Stimulated activated CD4-positive, alpha-beta T cell treated with anti-CD3 and anti-CD28 coated beads, Interleukin-15, amount 100 ng/mL, for 1 hour (primary cell): ENCODE measurements at places on chromosomes 12 and 14.

GRCh38 chr12:116707751-116708150 lies 30.1 kb downstream of the SPRING1 start:
- no peak for DNase-seq

DNA sequence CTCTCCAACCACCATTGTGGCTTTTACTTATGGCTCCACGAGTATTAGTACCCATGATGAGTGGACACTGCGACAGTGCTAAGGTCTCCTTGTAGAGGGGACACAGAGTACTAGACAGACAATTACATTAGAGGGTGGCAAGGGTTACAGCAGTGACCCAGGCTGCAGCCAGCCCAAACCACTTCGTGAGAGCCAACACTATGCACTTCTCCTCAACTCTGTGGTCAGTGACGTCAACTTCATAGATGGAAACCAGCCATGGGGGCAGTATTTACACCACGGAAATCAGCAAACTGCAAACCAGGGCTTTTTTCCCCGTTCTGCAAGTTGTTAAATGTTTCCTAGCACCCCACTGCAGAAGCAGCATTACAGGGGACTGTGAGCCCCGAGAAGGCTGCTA lies 61.6 kb upstream of the ZFP36L1 start:
- DNase-seq, result no peak

GRCh38 chr14:26963711-26964110 lies 365.9 kb upstream of the NOVA1 start:
- DNase-seq, result no peak

DNA sequence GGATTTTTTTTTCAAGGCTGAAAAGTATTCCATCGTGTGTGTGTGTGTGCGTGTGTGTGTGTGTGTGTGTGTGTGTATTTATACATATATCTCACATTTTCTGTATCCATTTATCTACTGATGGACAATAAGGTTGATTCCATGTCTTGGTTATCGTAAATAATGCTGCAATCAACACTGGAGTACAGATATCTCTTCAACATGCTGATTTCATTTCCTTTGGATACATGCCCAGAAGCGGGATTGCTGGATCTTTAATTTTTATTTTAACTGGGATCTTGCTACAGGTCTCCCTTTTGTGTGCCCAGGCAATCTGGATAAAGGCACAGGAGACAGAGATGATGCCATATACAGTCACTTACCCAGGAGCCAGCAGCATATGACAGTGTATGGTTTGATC lies 338.1 kb downstream of the SOX5 start:
- no peak for DNase-seq

DNA sequence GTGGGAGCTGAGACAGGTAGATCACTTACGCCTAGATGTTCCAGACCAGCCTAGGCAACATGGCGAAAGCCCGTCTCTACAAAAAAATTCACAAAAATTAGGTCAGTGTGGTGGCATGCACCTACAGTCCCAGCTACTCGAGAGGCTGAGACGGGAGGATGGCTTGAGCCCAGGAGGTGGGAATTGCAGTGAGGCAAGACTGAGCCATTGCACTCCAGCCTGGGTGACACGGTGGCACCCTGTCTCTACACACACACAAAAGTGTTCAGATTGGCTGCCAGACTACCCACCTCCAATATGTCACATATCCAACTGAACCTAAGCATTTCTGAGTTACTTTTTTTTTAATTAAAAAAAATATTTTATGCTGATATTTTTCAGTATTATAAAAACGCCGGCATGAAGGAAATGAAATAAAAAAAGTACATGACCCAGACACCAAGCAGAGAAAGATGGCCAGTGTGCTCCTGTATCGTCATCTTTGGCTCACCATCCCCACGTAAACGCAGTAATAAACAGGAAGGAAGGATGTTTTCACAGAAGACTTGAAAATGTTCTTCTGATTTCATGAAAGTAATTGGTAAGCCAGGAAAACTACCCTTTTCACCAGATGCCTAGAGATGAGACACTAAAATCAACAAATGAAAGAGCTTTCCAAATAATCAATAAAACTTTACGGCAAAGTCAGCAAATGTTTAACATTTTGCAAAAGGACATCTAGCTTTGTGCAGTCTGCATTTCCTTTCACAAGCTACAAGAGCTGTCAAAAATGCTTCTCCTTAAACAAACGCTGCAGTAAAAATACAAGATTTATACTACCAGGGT lies 26.4 kb downstream of the CDC42BPB start:
- DNase-seq, result no peak

DNA sequence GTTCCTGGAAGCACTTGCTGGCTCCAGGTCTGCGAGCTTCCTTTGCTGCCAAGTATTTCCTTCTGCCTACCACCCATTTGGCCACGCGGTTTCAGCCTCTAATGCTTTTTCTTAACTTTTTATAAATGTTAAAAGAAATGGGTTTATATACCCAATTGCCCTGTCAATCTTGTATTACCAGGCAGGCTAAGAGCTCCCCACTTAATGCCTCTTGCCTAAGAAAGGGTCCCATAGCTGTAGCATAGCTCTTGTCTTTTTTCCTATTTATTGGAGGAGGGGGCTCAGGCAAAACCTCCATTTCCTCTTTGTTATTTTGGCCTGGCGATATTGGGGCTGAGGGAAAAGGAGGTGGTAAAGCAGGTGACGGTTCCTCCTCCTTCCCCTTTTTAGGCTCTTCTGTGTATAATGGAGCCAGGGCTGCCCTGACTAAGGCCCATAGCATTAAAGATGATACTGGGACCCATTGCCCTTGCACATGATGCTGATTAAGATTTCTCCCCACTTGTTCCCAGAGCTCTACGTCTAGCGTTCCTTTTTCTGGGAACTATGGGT lies 21.6 kb upstream of the BLTP3B start:
- DNase-seq, result no peak

- no peak for DNase-seq
These were observed 13.6 kb downstream of the GPX2 start for GRCh38 chr14:64929014-64929359.

GRCh38 chr12:31274520-31275300 lies 51.2 kb downstream of the SINHCAF start:
- no peak for DNase-seq

DNA sequence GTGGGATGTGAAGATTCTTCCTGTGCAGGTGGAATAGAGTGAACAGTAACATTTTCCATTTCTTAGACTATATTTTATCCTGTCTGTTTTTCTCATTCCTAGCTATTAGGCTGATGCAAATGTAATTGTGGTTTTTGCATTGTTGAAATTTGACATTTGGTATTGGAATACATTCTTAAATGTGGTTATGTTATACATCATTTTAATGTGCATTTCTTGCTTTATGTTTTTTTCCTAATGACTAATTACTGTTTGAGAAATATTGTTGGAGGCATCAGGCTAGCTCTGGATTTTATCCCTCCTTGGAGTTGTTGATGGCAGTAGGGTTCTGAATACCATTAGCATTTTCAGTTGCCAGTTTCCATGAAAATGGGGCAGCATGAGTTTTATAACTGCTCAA lies 75.9 kb upstream of the GNG2 start:
- DNase-seq, result no peak

- no peak for DNase-seq
These were observed 151.6 kb downstream of the DPF3 start for GRCh38 chr14:72742118-72742837.

DNA sequence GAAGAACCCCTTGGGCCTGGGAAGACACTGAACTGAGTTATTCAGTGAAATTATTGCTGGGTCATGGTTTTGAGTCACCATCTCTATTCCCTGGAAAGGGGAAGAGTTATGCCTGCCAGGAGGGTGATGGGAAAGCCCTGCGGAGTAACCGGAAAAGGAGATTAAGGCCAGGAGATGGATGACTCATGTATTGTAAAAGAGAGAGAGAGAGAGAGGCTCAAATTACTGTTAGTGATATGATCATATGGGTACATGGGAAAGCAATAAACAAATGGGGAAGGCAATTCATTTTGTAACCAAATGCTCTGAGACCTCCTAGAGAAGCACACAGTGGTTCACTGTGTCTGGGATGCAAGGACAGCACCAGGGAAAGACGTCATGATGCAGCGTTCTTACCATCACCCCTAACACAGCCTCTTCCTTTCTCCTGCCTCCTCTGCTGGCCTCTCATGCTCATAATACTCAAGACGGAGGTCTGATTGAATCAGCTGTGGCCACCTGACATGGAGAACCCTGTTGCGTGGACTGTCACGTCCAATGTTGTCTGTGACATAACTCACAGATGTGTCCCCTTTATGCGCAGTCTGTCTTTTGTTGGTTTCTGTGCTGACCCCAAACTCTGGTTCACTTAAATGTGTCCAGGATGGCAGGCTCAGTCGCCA lies 243.7 kb downstream of the TMEM132D start:
- DNase-seq, result no peak

GRCh38 chr14:60233891-60234290 lies 15.1 kb upstream of the PPM1A start:
- DNase-seq, result no peak

DNA sequence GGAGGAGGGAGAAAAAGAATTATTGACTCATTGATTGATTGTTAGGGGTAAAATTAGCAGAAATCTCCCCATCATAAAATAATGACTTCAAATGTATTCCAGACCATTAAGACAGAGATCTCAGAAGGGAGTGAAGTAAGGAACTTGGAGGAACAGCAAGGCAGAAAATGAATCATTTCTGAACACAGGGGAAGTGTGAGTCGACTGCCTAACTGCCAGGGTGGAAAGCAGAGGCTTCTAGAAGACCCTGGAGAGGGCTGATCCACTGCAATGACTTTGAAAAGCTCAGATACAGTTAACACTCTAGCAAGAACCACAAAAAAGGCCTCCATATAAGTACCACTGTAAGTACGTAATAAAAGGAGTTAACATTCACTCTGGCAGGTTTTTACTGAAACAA lies 9.7 kb downstream of the GLTP start:
- no peak for DNase-seq

DNA sequence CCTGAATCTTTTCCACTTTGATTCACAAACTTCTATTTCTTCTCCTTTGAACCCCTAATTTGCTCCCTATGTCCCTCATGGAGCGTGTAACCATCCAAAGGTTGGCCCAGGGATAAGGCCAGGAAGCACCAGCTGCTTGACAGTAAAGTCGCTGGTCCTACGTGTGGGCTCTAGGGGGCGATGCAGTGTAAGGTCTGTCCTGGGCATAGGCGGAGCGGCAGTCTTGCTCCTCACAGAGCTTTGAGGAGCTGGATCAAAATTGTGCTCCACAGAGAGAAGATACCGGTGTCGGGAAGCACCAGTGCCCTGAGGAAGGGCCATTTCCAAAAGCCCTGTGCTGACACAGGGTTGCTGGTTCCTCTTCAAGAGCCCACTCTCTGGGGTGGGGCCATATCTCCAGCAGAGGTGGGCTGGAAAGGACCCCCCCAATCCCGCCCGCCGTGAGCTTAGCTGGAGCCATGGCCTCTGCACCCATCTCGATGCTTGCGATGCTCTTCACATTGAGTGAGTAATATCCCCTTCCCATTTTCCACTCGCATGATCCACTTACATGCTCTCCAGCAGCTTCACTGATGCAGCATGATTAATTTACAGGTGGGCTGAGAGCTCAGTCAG lies 49.9 kb upstream of the OR4E1 start:
- no peak for DNase-seq

GRCh38 chr14:22426711-22427110 lies 162.3 kb downstream of the DAD1 start:
- no peak for DNase-seq

DNA sequence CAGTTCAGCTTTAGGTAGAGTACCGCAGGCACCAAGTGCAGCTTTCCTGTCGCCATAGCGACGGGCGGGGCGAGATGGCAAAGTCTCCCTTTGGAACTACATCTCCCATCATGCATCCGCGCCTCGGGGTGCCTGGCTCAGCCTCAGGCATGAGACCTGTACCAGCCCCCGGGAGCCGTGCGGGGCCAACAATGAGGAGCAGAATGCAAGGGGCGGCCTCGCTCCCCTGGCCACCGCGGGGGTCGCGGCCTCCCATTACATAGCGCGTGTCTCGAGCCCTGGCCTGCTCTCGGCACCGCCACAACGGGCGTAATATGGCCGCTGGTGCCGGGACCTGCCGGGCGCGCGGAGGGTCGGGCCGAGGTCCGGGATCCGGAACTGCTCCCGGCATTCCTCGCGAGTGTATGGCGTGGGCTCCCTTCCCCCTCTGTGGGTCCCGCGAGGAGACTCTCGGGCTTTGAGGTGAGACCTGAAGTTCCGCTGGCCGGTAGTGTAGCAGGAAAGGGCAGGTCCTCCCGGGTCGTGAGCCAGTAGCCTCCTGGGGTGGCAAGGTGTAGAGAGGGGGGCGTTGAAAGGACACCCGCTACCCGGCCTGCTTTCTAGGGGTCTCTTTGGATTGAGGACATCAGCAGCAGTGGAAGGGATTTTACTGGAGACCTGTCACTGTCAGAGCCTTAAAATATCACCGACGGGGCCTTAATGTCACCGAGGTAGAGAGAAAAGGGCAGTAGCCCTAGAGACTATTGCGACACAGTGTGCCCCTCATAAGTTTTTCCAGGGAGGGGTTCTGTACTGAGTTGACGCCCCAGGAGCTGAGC lies at the start of gene THTPA:
THTPA (plus strand) TSS at position 390 of the 818 bp plus-strand sequence. CDS start 487 bp downstream, outside the sequence.
- peak; percentile 84 for DNase-seq

DNA sequence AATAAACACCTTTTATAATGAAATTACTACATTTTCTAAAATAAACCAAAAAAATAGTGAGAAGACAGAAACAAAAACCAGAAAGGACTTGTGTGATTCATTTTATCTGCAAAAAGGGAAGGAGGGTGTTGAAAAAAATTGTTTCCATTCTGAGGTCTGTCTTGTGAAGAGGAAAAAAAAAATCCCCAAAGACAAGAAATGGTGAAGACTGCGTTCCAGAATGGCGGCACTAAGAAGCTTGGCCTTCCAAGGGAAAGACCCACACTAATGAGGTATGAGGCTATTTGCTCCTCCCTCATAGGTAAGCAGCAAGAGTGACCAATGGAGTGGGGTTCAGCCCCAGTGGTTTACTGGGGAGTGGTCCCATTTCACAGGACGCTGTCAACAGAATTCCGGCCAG lies 35.0 kb downstream of the GNPTAB start:
- no peak for DNase-seq

DNA sequence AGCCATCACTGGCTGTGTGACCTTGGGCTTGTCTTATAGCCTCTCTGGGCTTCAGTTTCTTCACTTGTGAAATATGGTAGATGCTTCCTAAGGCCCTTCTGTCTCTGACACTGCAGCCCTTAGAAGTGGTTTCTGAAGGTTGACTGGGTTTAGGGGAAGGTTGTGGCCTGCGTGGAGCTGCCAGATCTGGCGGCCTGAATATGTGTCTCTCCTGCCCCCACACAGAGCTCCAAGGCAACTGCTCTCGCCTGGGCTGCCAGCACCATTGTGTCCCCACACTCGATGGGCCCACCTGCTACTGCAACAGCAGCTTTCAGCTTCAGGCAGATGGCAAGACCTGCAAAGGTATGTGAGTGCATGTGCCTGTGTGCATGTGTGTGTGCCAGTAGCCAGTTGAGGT lies 4.0 kb downstream of the LRP1-AS start:
- DNase-seq, result no peak

DNA sequence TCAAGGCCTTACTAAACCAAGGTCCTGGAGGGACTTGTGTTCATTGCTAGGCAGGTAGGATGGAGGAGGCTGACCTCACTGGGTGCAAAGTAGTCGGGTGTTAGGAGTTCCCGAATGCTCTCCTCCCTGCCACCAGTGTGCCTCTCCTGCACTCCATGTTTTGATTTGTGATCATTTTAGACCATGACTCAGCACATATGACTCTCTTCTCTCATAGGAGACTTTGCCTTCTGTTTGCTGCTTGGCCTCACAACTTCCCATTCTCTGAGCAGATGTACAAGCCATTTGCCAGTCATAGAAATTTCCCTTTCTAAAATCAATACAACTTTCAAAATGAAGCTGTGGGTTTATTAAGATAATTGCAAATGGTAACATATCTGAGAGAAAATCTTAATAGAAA lies 46.6 kb upstream of the LRIG3 start:
- no peak for DNase-seq

GRCh38 chr14:71438684-71439083 lies 493.5 kb upstream of the RGS6 start:
- DNase-seq, result no peak
